ENCODE measurements at places on chromosomes 3 and 15.

DNA sequence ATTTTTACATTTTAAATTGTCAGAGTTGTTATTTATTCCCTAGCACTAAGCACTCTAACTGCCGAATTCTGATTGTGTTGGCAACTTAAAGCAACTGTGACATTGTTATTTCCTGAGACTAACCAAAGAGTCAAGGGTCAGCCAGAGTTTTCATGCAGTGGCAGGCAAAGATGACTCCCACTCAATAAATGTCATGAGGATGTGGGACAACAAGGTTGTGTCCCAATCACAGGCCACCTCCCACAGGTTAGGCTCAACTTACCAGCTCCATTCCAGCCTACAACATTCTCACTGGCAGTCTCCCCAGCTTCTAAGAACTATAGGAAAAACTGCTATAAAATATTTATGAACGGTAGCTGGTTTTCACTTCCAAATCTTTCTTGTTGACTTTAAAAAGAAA, 80.1 kb downstream of the RSL24D1 start:
- no peak for DNase-seq

GRCh38 chr3:123066599-123066895, 278 bp upstream of the PDIA5 start:
- no peak for DNase-seq

GRCh38 chr3:160801386-160802118, 45.5 kb downstream of the PPM1L start:
- DNase-seq = no peak

DNA sequence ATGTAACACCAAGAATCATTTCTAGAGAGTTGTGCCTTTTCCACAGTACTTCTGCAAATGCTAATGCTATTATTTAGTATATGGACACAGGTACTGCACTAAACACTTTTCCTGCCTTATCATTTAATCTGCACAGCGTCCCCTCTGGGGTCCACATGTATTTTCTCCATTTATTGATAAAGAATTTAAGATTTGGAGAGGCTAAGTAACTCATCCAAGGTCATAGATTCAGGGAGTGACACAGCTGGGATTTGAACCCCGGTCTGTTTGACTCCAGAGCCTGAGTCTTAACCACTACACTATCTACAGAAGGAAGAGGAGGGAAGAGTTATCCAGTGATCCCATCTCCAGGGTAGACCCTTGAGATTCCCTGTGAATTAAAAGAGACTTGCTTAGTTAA, 24.9 kb upstream of the TPRG1 start:
- no peak for DNase-seq

DNA sequence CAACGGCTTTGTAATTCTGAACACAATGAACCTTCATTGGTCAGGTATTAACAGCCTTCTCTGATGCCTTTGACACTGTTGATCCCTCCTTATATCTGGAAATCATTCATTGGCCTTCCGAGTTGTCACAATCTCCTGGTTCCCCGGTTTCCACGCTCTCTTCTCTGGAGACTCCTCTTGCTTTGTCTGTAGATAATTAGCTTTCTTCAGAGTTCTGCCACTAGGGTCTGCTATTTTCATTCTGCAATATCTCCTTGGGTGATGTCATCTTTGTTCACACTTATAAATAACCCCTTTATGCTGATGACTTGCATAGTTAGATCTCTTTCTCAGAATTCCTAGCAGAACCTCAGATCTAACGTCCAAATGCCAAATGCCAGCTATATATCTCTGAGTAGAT, 583.8 kb upstream of the ZNF717 start:
- DNase-seq = no peak

- DNase-seq = no peak
Measured at GRCh38 chr3:8210882-8211341, 290.7 kb upstream of the LMCD1 start.

GRCh38 chr3:84245789-84246188, 713.0 kb upstream of the CADM2 start:
- DNase-seq = no peak

DNA sequence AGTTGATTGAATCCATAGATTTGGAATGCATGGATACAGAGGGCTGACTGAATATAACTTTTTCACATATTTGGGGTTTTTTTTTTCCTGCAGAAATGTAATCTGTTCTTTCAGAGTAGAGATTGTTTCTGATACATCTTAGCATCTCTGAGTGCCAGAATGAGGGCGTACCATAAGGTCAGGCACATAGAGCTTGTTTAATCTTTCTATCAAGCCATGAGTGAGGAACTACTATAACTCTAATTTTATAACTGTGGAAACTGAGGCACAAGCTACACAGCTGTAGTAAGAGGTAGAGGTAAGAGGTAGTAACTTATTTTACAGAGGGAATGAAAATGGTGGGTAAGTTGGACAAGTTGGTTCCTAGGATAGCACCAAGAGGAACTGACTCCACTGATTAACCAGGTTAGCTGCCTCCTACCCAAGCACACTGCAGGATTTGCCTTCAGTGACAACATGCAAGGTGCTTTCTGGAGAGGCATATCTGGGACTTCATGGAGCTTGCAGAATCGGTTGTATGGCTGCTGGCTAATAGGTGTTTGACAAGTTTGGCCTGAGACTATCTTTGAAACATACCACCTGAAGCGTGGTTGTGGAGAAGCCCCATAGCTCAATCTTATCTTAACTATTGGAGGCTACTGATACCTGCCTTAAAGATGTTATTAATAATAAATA, 23.5 kb upstream of the HACD2 start:
- no peak for DNase-seq

- DNase-seq = no peak
Measured at GRCh38 chr15:74937272-74937589, 642 bp downstream of the COX5A start.

GRCh38 chr3:10398341-10398740, 77.4 kb upstream of the SEC13 start:
- DNase-seq = no peak

DNA sequence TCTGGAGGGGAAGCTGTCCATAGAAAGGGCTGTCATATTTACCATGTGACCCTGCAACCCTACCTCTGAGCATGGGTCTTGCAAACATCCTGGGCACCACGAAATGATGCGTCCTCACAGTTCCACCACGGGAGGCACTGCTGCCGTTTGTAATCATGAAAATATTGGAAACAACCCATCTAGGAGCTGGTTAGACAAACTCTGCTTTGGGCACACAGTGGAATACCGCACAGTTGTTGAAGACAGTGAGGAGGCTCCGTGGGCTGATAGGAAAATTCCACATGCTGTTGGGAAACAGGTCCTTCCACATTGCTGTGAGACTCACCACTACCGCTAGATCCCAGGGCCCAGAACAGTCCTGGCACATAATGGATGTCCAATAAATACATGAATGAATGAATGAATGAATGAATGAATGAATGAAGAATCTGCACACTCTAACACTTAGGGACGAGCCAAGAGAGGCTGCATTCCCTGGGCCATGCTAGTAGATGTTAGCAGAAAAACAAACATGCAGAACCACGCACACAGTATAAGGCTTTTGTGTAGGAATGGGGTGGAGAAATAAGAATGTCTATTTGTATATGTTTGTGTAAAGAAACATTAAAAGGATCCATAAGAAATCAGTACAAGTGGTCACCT, 40.6 kb downstream of the TPRA1 start:
- DNase-seq = no peak

- DNase-seq = no peak
Measured at GRCh38 chr3:170600005-170600624, 14.2 kb upstream of the SLC7A14 start.

GRCh38 chr15:35054380-35054779, 30.7 kb downstream of the NANOGP8 start:
- DNase-seq = no peak

DNA sequence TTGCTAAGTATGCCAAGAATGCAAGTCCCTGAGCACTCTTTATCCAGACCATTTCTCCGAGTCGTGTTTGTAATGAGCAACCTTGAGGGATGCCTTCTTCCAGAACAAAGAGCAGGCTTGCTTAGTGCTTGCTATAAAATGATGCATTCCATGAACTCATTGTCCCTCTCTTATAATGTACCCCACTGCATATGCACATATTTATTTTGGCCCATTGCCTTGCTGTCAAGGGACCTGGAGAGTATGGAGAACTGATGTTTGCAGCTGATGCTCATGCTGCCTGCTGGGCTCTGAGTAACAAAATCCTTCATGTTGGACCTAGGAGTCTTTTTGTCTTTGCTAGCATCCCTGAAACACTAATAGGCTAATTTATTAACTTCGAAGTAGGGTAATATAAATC, 97.8 kb upstream of the AADACL2 start:
- no peak for DNase-seq

DNA sequence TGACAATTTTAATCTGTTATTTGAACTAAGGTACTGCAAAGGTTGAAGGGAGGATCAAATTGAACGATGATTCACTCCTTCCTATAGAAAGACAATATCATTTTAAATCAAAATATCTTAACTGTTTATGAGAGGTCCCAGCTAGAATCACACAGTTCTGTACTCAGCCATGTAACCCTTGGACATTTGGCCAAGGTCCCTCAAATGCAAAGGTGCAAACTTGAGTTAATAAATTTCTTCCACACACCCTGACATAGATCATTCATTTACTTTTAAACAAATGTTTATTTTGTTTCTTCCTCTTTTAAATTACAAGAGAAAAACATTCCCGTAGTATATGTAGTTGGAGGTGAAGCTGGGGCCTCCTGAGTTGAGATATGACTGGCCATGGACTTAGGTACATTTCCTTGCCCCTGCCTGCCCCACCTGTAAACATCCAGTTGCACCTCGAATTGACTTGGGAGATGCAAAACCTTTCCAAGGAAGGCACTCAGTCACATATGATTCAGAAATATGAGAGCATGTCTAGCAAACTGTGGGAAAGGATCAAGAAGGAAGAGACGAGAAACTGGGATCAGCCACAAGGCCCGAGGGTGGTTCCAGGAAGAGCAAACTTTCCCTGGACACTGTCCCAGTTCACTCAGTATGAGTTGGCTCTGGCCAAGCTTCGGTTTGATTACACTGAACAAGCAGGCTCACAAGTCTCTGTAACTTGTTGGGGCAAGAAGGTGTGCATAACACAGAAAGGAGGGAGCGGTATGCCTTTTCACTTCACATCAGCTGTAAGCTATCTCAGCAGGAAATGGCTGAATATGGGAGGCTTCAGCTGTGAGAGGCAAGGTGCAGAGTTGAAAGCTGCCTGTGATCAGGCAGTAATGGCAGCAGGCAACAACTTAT, 6.7 kb downstream of the TNFSF10 start:
- peak; percentile 66 for DNase-seq

DNA sequence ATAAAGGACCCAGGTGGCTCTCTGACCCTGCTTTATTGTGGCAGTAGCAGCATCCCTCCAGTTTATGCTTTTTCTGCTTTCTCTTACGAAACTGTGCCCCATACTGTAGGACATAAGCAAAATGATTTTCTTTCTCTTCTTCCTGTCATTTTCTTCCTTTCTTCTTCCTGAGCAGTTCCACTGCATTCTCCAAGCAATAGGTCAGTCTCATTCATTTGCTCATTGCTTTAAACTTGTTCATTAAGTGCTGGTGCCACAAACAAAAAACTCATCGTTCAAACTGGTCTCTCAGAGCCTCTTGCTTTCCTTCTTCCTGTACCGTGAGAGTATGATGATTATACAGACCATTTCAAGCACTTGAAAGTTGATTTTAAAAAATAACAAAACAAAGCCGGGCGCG, 66.8 kb downstream of the PDE8A start:
- DNase-seq = no peak

GRCh38 chr15:42066764-42067415, 27.5 kb downstream of the PLA2G4D start:
- DNase-seq = no peak

DNA sequence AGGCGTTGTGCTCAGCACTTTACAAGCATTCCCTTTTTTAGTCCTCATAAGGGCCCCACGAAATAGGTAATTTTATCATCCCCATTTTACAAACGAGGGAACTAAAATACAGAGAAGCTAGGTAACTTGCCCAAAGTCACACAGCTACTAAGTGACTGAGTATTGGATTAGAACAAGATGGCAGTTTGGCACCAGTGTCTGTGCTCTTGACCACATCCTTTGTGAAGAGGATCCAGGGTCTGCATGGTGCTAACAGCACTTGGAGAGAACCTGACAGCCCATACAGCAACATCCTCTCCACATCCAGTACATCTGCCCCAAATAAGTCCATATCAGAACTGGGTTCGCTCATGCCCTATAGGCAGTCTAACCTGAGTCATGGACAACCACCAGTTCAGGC, 21.8 kb upstream of the DAPK2 start:
- no peak for DNase-seq

- DNase-seq = no peak
Measured at GRCh38 chr3:124121379-124122312, 129.7 kb upstream of the ROPN1 start.

- DNase-seq = no peak
Measured at GRCh38 chr15:34358367-34358766, 8.6 kb downstream of the LPCAT4 start.

- DNase-seq = no peak
Measured at GRCh38 chr15:73403171-73403570, 34.4 kb upstream of the HCN4 start.

GRCh38 chr3:71210257-71211007, 373.1 kb downstream of the FOXP1 start:
- DNase-seq = no peak

- DNase-seq = no peak
Measured at GRCh38 chr3:166071-166470, 30.5 kb upstream of the CHL1 start.

DNA sequence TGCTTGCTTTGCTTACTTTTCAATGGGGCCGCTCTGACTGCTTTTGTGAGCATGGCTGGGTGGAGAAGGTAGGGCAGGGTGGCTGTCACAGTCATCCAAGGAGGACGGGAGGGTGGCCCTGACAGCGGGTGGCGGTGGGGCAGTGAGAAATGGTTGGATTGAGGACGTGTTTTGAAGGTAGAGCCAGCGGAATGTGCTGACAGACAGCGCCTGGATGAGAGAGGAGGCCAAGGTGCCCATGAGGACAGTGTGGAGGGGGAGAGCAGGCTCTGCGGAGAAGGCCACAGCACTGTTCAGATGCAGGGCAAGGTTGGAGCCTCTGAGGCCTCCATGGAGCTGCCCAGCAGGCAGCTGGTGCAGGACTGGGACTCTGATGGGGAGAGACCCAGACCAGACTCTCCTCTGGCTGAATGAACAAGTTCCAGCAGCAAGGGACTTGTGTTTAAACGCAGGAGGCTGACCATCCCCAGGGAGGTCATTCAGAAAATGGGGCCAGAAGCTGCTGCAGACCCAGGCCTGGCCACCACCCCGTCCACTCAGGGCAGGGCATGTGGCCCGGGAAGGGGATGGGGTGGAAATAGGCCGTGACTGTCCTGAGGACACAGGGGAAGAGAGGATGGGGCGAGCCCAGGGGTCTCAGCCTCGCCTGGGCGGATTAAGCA, 120.3 kb upstream of the PRR20G start:
- peak; percentile 39 for DNase-seq

- no peak for DNase-seq
Measured at GRCh38 chr15:43249236-43249635, 17.5 kb downstream of the TGM5 start.

GRCh38 chr3:98359993-98360675, 6.5 kb downstream of the OR5K4 start:
- no peak for DNase-seq

GRCh38 chr3:39641274-39641673, 168.1 kb upstream of the MYRIP start:
- DNase-seq = no peak
